ENCODE measurements at places on chromosomes 2 and 18. TPM values are rescaled to one million over a fixed set of nuclear protein-coding genes. Genes with fewer than 3 reads are reported as not detected.

DNA sequence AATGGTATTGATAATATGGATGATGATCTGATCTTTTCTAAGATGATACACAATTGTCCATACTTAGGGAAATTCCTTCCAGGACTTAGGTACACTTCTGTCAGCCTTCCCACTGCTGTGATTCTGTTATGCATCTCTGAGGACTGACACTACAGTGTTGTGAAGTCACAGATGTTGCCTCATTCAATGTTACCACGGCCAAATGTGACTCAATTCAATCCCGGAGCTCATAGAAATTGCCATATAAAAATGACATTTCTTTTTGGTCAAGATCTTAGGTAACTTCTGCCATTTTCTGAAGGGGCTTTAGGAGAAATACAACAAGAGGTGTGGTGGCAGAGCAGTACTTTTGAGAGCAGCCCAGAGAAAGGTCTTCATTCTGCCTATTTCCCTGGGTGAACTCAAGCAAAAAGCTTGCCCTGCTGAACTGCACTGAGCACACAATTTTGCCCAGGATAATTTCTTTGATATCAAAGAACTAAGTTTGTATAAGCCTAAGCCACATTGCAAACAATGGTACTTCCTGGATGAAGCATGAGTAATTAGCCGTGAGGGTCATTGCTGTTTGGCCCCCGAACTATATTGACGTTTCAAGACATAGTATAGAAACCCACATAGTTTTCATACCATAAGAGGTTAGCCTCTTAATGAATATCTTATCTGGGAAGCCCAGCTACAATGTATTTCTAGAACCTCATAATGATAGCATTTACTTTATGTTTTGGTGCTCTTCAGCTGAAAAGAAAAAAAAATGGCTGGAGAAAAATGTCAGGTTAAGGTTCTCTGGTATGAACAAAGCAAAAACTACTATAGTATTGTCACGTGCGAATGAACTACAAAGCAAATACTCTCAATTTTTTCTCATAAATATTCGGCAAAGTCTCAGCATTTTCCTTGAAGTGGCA lies 437.4 kb downstream of the MEIS1 start:
- no peak for DNase-seq
- no peak overlapping the region for H3K27ac ChIP-seq

- no peak overlapping the region for H3K4me3 ChIP-seq
- peaks cover 10% of the 10 kb centered on the region for H3K4me1 ChIP-seq
- H3K36me3 ChIP-seq = peaks cover 15% of the 10 kb centered on the region
- no peaks in the 10 kb centered on the region for H3K27me3 ChIP-seq
Observed at GRCh38 chr2:136115183-136115761, 2.7 kb downstream of the CXCR4 start.

DNA sequence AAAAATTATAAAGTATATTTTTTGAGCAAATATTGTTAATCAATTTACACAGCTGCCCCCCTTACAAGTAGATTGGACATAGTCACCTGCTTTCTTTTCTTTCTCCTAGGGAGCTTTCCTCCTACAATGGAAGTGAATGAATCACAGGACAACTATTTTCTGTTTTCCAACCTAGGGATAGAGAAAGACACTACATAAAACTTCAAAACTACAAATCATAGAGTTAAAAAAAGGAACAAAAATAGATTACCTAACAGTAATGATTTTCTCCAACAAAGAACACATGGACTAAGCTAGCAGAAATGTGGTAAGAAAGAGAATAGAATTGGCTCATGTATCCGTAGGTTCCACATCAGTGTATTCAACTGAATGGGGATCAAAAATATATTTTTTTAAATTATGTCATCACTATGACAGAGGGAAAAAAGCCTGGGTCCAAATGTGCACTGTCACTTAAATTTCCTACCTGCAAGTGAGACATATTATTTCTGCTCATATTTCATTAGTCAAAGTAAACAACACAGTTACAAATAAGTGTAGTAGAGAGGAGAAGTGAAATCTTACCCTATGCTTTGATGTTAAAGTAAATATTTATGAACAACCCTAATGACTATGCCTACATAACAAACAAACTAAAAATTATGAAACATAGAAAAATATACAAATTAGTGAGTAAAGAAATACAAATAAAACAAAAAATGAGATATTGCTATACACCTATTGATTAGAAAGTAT lies 756.7 kb downstream of the SOCS6 start:
- H3K27ac ChIP-seq = no peak overlapping the region
- no peak overlapping the region for H3K4me3 ChIP-seq
- no peaks in the 10 kb centered on the region for H3K4me1 ChIP-seq
- no peaks in the 10 kb centered on the region for H3K36me3 ChIP-seq
- no peaks in the 10 kb centered on the region for H3K27me3 ChIP-seq

DNA sequence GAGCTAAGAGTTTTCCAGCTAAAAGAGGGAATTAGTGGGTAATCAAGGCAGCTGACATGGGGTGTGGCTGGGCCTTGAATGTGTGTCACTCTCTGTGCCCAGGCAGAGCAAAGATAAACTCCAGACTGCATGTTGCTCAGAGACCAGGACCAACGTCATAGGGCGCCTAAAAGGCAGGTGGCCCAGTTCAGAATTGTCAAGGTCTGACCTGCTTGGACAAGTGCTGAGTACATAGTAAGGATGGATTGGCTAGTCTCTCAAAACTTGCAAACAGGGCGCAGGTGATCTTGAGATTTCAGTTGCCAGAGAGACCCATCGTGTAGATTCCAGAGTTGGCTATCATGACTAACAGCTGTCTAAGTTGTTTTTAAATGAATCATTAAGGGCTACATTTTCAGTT lies 19.0 kb downstream of the CLUL1 start:
- DNase-seq = no peak
- no peaks in the 10 kb centered on the region for H3K36me3 ChIP-seq
- no peak overlapping the region for H3K4me3 ChIP-seq
- H3K27ac ChIP-seq = no peak overlapping the region

DNA sequence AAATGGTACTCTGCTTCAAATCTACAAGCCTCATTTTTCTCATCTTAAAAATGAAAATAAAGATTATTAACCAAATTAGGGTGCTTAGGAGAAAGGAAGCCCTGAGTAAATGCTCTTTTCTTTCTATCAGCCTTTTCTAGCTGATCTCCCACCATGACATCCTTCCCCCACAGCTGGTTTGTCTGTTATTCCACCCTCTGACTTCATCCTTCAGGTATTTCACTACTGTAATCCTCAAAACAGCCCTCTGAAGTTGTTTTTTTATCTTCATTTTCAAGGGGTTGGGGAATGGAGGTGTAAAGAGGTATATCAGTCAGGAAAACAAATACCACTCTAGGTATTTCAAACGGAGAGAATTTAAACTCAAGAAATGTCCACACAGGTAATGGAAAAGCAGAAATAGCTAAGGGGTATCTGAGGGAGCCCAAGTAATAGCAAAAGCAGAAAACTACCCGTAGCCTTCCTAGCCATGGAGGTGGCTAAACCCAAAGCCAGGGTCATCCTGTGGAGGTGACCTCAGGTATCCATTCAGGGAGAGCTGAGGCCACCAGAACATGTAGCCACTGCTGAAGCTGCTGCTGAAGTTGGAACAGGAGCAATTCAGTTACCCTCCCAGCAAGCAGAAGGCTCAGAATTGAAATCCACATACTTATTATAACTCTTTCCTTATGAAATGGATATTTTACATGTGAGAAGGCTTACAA lies 990.9 kb upstream of the ACVR2A start:
- no peak overlapping the region for H3K4me3 ChIP-seq
- H3K4me1 ChIP-seq = no peaks in the 10 kb centered on the region
- H3K36me3 ChIP-seq = no peaks in the 10 kb centered on the region
- DNase-seq = no peak

DNA sequence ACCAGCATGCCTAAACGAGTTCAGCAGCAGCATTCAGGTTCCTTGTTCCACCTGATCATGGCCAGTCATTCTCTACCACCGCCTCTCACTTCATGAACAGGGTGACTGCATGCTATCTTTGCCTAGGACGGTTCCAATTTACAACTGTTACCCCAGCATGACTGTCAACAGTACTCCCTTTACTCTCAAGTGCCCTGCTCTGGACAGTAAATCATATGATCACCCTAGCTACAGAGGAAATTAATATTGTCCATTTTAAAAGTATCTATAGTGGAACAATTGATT lies 25.7 kb downstream of the MGAT4A start:
- H3K36me3 ChIP-seq = no peaks in the 10 kb centered on the region
- no peak for DNase-seq
- no peaks in the 10 kb centered on the region for H3K27me3 ChIP-seq
- H3K4me1 ChIP-seq = peaks cover 35% of the 10 kb centered on the region
- H3K4me3 ChIP-seq = no peak overlapping the region

DNA sequence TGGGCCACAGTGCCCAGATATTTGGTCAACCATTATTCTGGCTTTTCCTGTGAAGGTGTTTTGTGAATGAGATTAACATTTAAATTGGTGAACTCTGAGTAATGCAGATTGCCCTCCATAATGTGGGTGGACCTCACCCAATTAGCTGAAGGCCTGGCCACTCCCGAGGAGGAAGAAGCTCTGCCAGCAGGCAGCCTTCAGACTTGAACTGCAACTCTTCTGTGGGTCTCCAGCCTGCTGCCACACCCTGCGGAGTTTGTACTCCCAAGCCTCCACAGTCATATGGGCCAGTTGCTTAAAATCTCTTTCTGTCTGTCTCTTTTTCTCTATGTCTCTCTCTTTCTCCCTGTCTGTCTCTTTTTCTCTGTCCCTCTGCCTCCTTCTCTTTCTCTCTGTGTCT lies 262.7 kb downstream of the MYCN start:
- no peaks in the 10 kb centered on the region for H3K36me3 ChIP-seq
- H3K4me1 ChIP-seq = no peaks in the 10 kb centered on the region

DNA sequence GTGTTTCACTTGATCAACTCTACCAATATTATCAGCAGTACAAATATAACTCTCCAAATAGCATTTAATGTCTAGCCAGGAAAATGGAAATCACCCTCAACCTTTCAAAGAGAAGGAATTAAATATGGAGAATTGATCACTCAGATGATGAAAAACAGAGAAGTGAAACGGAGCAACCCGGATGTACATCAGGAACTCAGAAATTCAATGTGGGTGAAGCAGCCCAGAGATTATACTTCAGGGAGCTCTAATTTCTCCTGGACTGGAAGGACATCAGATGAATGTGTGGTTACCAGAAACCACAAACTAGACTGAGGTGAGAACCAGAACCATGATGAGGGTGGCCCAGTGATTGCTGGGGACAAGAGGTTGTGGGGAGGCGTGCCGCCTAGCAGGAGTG lies 35.5 kb upstream of the COBLL1 start:
- no peaks in the 10 kb centered on the region for H3K27me3 ChIP-seq
- no peak for DNase-seq
- no peaks in the 10 kb centered on the region for H3K36me3 ChIP-seq
- H3K4me1 ChIP-seq = peaks cover 13% of the 10 kb centered on the region
- H3K27ac ChIP-seq = no peak overlapping the region

GRCh38 chr2:46034535-46034934 lies 262.7 kb upstream of the EPAS1 start:
- no peak overlapping the region for H3K27ac ChIP-seq
- H3K4me1 ChIP-seq = no peaks in the 10 kb centered on the region
- no peaks in the 10 kb centered on the region for H3K27me3 ChIP-seq
- DNase-seq = peak; percentile 59
- H3K36me3 ChIP-seq = no peaks in the 10 kb centered on the region

DNA sequence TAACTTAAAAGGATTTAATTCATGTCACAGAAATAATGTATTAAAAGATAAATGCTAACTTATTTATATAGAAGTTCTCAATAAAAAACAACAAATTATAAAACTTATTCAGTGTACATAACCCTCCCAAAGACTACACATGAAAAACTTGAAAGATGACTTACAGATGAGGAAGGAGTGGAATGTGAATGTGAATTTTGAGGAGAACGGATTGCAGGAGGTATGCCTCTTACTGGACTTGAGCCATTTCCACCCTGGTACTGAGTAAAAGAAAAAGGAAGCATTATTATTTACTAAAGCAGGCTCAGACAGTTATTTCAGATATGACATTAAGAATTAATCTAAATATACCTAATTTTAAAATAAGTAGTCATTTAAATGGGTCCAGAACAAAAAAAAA lies 104.4 kb downstream of the TLK1 start:
- no peak for DNase-seq
- H3K27ac ChIP-seq = no peak overlapping the region
- H3K4me1 ChIP-seq = peaks cover 18% of the 10 kb centered on the region
- no peaks in the 10 kb centered on the region for H3K36me3 ChIP-seq

- no peak for DNase-seq
- peaks cover 6% of the 10 kb centered on the region for H3K4me1 ChIP-seq
- H3K4me3 ChIP-seq = peak overlapping the region; percentile 2
- H3K27ac ChIP-seq = no peak overlapping the region
- no peaks in the 10 kb centered on the region for H3K36me3 ChIP-seq
Observed at GRCh38 chr18:25123438-25124232, 228.3 kb downstream of the ZNF521 start.

- DNase-seq = no peak
- no peak overlapping the region for H3K27ac ChIP-seq
- no peaks in the 10 kb centered on the region for H3K4me1 ChIP-seq
Observed at GRCh38 chr2:190996338-190996946, 17.5 kb downstream of the STAT1 start.

- peaks cover 13% of the 10 kb centered on the region for H3K4me1 ChIP-seq
- no peak overlapping the region for H3K4me3 ChIP-seq
- no peaks in the 10 kb centered on the region for H3K27me3 ChIP-seq
- H3K27ac ChIP-seq = peak overlapping the region; percentile 50
- DNase-seq = no peak
- no peaks in the 10 kb centered on the region for H3K36me3 ChIP-seq
Observed at GRCh38 chr2:137966043-137966442, 1.8 kb downstream of the HNMT start.

- H3K4me1 ChIP-seq = peaks cover 12% of the 10 kb centered on the region
- DNase-seq = no peak
- H3K27me3 ChIP-seq = peaks cover 24% of the 10 kb centered on the region
- H3K27ac ChIP-seq = no peak overlapping the region
- H3K36me3 ChIP-seq = no peaks in the 10 kb centered on the region
- no peak overlapping the region for H3K4me3 ChIP-seq
Observed at GRCh38 chr2:219444566-219445091, 10.0 kb downstream of the SPEG start.

GRCh38 chr2:219285894-219286425 lies 6.8 kb downstream of the DNAJB2 start:
- peaks cover 21% of the 10 kb centered on the region for H3K4me1 ChIP-seq
- peak overlapping the region; percentile 69 for H3K27ac ChIP-seq
- no peaks in the 10 kb centered on the region for H3K36me3 ChIP-seq
- no peak overlapping the region for H3K4me3 ChIP-seq
- H3K27me3 ChIP-seq = no peaks in the 10 kb centered on the region

DNA sequence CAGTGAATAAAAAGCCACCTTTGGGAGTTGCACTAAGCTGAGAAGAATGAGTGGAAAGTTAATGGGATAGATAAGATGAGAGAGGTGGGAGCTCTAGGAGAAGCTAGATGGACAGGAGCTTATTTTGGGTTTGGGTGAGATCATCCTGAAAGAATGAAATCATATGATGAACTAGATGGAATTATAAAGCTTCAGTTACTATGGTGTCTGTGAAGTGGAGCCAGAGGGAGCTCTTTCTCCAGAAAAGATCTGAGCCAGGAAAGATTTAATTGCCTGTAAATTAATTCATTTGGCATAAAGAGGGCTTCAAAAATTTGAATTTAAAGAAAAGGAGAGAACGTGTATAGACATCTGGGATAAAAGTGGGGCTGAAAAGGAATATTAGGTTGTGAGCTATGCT lies 10.3 kb downstream of the DNAH6 start:
- H3K27me3 ChIP-seq = no peaks in the 10 kb centered on the region
- no peak overlapping the region for H3K4me3 ChIP-seq
- no peak overlapping the region for H3K27ac ChIP-seq
- no peak for DNase-seq
- no peaks in the 10 kb centered on the region for H3K4me1 ChIP-seq
- H3K36me3 ChIP-seq = no peaks in the 10 kb centered on the region

PTPRN gene
- 8.8 TPM for total RNA-seq

FSHR gene
- not detected for total RNA-seq

ZC3H15 gene
- total RNA-seq = 53.4 TPM

ARHGAP25 gene
- 15.3 TPM for total RNA-seq

EML4 gene
- 54.7 TPM for total RNA-seq

SRD5A2 gene
- total RNA-seq = not detected

SIGLEC15 gene
- 0.28 TPM for total RNA-seq

Data from adrenal gland (tissue), 19 donors.